Right atrium auricular region (tissue), 2 donors: ENCODE measurements at places on chromosomes 7 and 10.

DNA sequence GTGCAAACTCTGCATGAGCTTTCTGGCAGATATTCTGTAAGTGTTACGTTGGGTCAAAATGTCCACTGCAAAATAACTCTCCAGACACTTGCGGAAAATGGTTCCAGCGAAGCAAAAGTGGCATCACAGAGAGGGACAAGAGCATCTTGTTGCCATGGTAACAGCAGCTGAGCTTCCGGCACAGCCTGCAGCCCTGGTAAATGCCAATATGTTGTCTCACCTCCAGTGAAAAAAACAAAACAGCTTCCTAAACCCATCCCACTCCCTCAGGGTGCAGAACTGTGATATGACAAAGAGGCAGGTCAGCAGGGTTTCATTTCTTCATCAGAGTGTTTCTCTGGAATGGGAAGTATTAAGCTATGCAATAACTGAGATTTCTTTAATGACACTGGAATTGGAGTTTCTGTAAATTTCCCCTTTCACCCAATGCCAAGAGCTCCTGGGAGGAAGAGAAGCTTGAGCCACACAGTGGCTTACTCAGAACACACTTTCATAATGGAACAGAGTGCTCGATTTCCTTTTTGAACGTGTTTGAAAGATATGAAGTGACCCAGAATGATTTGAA lies 65.6 kb downstream of the FOXI2 start:
- DNase-seq = no peak

GRCh38 chr7:70598976-70599375 lies 533.0 kb upstream of the GALNT17 start:
- no peak for DNase-seq

GRCh38 chr7:36549029-36549428 lies 159.4 kb downstream of the ANLN start:
- DNase-seq = no peak

GRCh38 chr10:20686015-20686635 lies 211.0 kb downstream of the NEBL start:
- no peak for DNase-seq

DNA sequence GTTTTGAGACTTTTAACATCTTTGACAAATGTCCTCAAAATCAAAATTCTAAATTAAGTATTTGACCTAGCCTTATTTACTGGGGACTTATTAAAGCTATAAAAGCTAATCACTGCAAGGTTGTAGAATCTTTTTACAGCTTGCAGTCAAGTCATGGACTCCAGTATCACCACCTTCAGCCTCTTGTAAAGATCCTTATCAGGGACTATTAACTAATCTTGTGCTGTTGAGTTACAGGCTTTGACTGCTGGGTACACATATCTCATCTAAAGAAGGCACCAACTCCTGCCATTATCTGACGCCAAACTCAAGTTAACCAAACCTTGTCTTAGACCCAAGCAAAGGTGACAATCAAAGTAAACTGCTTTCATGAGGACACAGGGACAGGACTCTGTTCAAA lies 621.0 kb upstream of the IGFBP3 start:
- DNase-seq = no peak

DNA sequence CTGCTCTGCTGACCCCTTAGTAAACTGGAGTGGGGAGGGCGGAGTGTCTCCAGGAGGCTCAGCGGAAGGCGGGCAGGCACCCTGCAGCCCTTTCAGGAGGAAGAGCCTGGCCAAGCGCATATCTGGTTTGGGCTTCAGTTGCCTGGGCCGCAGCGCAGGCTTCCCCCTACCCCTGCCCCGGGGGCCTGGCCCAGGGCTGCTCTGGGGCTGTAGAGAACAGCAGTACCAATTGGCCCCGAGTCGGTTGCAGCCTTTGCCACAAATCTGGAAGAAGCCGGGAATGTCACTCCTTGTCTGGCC lies 28.1 kb upstream of the JAKMIP3 start:
- DNase-seq = no peak

- DNase-seq = no peak
Measured at GRCh38 chr7:42758124-42758523, 153.7 kb downstream of the C7orf25 start.

GRCh38 chr10:33570495-33570894 lies 236.0 kb upstream of the NRP1 start:
- DNase-seq = no peak

- DNase-seq = no peak
Measured at GRCh38 chr10:34916314-34916713, 101.2 kb upstream of the PARD3 start.

DNA sequence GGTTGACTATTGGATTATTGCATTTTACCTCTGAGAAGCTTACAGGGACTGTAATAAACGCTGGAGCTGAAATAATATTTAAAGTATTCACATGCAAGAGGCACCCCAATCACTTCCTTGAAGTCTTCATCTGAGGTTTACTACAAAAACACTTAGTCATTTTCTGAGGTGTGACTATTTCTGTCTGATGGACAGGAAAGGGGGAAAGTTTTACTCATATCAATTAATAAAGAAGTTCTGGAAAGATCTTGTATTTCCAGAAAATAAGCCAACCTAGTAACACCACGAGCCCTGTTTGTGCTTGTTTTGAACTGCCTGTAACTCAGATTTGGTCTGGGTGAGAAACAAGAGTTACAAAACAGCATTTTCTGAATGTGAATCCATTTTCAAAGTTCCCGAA lies 63.9 kb upstream of the PRKCQ start:
- DNase-seq = no peak
